Articular chondrocyte of knee joint (primary cell): ENCODE measurements at places on chromosomes 6 and 20. TPM values are rescaled to one million over a fixed set of nuclear protein-coding genes. Genes with fewer than 3 reads are reported as not detected.

Gene LGSN
- total RNA-seq = not detected in 2 replicates

Gene SEC63
- 33.3 and 44.2 TPM in 2 replicates for total RNA-seq

Gene PERP
- total RNA-seq = 28.5 and 34.5 TPM in 2 replicates

Gene CDH22
- not detected in 2 replicates for total RNA-seq

Gene WFDC2
- total RNA-seq = 0.22 and 0.65 TPM in 2 replicates

Gene ARFGEF3
- 6.5 and 8.2 TPM in 2 replicates for total RNA-seq
